ENCODE measurements at places on chromosomes 11 and 22.

- DNase-seq = no peak
Measured at GRCh38 chr11:34128824-34129223, 23.4 kb downstream of the NAT10 start.

- DNase-seq = peak; percentile 24
Measured at GRCh38 chr11:73429121-73429750, 53.0 kb downstream of the RELT start.

DNA sequence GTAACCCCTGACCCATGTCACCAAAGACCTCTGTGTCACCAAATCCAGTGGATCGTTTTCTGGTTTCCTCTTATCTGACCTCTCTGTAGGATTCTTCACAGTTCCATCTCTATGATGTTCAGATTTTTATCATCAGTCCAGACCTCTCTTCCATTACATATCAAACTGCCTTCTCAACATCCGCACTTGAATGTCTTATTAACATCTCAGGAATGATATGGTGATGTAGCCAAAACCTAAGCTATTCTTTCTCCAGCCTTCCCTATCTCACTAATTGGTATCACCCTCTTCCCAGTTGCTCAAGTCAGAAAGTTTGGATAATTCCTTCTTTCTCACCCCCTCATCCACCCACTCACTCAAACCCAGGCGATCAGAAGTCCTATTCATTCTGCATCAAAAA, 13.4 kb downstream of the APLNR start:
- no peak for DNase-seq

GRCh38 chr22:24427500-24428164, at the start of gene ADORA2A:
Gene ADORA2A, plus strand, starts transcription at chr22:24427599. Its CDS starts 5,806 bp downstream, at chr22:24433405.
- no peak for DNase-seq

DNA sequence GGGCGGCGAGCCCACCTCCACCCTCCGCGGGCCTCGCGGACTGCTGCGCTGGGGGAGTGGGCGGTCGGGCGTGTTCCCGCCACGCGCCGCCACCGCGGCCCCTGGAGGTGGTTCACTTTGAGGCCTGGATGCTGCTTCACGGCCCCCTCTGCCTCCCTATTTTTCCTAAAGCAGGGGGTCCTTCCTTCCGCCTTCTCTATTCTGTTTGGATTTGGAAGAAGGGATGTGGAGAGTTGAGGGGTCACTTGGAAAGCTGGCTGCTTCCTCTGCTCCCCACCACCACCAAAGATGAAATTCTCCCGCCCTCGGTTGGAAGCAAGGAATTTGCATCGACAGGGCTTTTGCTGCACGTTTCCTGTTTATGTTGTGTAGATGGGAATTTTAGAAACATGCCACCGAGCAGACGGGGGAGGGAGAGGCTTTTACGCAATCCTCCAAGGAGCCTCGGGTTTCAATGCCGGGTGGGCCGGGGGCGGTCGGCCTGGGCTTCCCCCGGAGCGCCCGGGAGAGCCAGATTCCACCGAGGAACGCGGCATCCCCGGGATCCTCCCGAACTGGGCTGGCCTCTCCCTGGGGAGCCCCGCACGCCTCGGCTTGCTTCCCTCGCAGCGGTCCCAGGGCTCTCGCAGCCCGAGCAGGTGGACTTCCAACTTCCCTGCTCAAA, 403 bp upstream of the SBF2 start:
- peak; percentile 51 for DNase-seq

GRCh38 chr11:47560426-47560825, 5.0 kb upstream of the PTPMT1 start:
- no peak for DNase-seq

- no peak for DNase-seq
Measured at GRCh38 chr11:12706545-12707499, 32.6 kb downstream of the TEAD1 start.

GRCh38 chr11:128045094-128045725, 542.1 kb downstream of the ETS1 start:
- DNase-seq = no peak

DNA sequence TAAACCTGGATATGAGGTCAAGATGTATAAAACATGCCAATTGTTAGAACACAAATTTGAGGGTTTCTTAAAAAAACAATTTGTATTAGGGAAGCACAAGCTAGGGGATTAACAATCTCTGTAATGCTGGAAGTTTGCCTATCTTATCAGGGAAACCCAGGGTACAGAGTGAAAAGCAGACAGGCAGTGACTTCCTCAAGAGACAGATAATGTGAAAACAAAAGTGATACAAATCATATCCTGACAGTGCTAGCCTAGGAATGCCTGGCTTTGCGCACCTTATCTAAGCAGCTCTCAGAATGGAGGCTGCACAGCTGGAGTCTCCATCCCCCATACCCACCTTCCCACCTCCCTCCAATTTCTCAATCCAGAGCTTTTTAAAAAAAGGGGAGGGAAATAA, 22.5 kb upstream of the RBX1 start:
- DNase-seq = no peak

DNA sequence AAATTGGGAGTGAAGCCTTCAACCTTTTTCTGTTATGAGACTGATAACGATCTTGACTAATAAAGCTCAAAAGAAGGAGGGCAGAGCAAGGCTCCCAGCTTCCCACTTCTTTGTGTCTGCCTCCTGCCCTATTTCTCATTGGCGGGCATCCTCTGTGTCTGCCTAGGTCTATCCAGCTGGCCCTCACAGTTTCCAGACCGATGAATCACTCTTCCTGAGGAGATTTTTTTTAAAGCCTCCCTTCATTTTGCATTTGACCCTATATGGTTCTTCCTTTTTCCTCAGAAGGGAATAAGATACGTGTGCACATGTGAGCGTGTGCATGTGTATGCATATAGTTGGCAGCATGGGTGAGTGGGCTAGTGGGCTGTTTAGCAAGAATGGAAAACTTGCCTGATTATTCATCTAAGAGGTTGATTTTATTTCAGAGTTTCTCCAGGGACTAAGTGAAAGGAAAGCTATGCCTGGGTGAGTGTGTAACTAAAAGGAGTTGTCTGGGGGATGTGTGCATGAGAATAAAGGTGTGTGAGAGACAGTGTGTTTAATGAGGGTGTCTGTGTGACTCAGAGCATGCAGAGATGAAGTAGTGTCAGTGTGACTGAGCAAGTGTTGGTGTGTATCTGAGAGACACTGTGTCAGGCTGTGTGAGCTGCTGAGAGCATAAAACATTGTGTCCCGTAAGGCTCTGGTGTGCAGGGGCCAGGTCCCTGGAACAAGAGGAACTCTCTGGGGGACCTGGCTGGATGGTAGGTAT, 12.2 kb downstream of the PHLDB1 start:
- DNase-seq = peak; percentile 89
